ENCODE measurements at places on chromosomes 2 and 18.

GRCh38 chr2:224711381-224711780 lies 4.8 kb downstream of the CCDC195 start:
- no peaks in the 10 kb centered on the region for H3K36me3 ChIP-seq
- H3K4me3 ChIP-seq: no peak overlapping the region
- no peak overlapping the region for H3K27ac ChIP-seq
- no peaks in the 10 kb centered on the region for H3K4me1 ChIP-seq
- no peak for DNase-seq

DNA sequence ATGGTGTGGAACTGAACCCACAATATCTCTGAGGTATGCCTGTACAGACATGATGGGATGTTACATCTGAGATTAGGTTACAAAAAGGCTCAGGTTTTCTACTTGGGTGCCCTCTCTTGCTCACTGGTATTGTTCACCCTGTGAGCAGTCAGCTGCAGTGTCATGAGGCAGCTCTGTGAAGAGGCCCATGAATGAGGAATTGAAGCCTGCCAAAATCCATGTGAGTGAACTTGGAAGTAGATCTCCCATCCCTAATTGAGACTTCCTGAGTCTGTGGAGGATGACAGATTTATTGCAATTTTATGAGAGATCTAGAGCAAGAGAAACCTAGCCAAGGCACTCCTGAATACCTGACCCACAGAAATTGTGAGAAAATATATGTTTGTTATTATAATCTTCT lies 404.9 kb upstream of the ZEB2 start:
- H3K27me3 ChIP-seq: no peaks in the 10 kb centered on the region
- no peak overlapping the region for H3K27ac ChIP-seq
- H3K4me1 ChIP-seq: no peaks in the 10 kb centered on the region
- no peak for DNase-seq
- H3K4me3 ChIP-seq: no peak overlapping the region

DNA sequence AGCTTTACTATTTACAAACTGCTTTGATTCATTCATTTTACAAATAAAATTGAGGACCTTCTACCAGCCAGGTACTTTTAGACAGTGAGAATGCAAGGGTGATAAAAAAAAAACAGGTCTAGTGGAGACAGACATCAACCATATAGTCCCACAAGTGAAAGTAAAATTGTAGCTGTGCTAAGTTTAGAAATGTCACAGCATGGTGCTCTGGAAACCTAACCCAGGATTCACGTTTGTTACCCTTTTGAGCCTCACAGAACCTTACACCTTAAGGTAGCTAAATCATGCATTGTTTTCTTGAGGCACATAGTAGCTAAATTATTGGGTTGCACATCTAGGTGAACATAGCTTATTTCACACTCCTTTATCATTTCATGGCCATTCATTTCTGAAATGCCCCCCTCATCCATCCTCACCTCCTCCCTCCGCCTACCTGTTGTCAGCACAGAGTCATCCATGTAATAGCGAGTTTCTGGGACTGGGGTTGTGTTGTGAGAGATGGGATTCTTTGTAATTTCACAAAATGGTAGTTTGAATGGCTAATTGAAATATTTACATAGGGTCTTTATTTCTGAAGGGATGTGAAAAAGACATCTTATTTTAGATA lies 7.1 kb downstream of the MTA3 start:
- peaks cover 5% of the 10 kb centered on the region for H3K36me3 ChIP-seq
- H3K27ac ChIP-seq: no peak overlapping the region
- no peaks in the 10 kb centered on the region for H3K27me3 ChIP-seq
- no peak for DNase-seq
- H3K4me1 ChIP-seq: no peaks in the 10 kb centered on the region
- no peak overlapping the region for H3K4me3 ChIP-seq

GRCh38 chr18:3717376-3718025 lies 267.5 kb downstream of the TGIF1 start:
- H3K27me3 ChIP-seq: no peaks in the 10 kb centered on the region
- H3K27ac ChIP-seq: no peak overlapping the region
- DNase-seq: no peak
- H3K4me1 ChIP-seq: peaks cover under 1% of the 10 kb centered on the region

DNA sequence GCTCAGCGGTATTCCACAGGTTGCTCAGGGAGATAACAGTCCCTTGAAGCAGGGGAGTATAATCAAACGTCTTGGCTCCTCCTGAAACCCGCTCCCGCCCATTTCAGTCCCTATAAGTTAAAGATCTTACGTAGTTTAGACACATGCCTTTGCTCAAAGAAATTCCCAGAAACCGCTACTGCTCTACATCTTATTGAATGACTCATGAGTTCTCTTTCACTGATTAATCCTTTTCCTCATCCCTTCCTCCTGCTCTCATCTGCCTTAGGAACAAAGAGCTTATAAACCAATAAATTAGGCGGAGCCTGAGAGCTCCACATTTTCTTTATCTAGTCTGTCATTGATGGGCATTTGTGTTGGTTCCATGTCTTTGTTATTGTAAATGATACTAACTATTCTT lies 4.2 kb upstream of the SERPINB4 start:
- H3K27me3 ChIP-seq: no peaks in the 10 kb centered on the region
- no peak for DNase-seq
- no peaks in the 10 kb centered on the region for H3K4me1 ChIP-seq
- H3K27ac ChIP-seq: no peak overlapping the region
- H3K36me3 ChIP-seq: no peaks in the 10 kb centered on the region

GRCh38 chr2:51903728-51904127 lies 871.8 kb upstream of the NRXN1 start:
- H3K4me1 ChIP-seq: no peaks in the 10 kb centered on the region
- no peak overlapping the region for H3K27ac ChIP-seq
- H3K4me3 ChIP-seq: no peak overlapping the region
- no peaks in the 10 kb centered on the region for H3K36me3 ChIP-seq
- DNase-seq: no peak

DNA sequence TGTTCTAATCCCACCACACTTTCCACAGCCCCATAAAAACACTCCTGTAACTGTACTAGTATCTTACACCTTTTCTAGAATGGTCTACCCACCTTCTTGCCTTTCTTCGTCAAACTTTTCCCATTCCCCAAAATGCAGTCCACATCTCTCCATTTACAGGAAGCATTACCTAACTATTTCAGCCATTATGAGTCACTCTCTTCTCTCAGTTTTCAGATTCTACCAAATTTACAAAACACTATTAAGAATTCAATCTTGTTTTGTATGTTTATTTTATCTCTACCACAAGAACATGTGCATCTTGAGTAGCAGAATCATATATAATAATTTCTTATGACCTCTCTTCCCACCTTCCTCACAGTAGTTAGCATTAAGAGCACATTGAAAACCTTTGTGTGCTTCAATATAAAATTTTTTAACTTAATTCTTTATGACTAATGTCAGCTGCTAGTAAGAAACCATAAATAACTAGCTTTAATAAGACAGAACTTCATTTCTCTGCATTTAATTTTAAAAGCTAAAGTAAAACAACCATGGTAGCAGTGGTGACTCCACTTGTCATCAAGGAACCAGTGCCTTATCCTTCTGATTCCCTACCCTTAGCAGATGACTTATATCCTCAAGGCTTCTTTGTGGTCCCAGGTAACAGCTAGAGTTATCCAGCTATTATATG lies 56.6 kb upstream of the MAP2 start:
- H3K27me3 ChIP-seq: no peaks in the 10 kb centered on the region
- H3K36me3 ChIP-seq: no peaks in the 10 kb centered on the region
- H3K4me3 ChIP-seq: no peak overlapping the region
- no peak overlapping the region for H3K27ac ChIP-seq
- DNase-seq: no peak

GRCh38 chr2:39743269-39743776 lies 35.7 kb downstream of the THUMPD2 start:
- H3K27ac ChIP-seq: no peak overlapping the region
- no peaks in the 10 kb centered on the region for H3K4me1 ChIP-seq
- no peaks in the 10 kb centered on the region for H3K36me3 ChIP-seq
- H3K4me3 ChIP-seq: no peak overlapping the region

DNA sequence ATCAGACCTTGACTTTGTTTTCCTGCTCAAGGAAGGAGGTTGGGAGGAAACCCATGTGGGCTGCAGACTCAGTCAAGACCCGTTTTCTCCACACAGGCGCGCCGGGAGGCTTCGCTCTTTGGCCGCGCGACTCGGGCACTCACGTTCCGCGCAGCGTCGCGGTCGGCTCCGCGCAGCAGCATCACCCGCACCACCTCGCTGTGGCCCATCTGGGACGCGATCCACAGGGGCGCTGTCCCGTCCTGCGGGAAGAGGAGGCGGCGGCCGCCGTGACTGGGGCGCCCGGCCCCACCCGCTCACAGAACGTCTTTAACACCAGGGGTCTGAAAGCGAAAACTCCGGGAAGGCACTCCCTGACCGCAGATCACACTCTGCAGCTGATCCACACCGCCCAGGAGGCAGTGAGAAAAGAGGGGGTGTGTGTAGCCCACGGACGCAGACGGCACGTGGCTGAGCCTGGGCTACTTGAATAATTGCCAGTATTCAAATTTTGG lies 33.1 kb upstream of the NPC1 start:
- H3K27me3 ChIP-seq: peaks cover 11% of the 10 kb centered on the region
- H3K36me3 ChIP-seq: no peaks in the 10 kb centered on the region
- no peak overlapping the region for H3K27ac ChIP-seq
- peak overlapping the region; percentile 31 for H3K4me3 ChIP-seq
- no peak for DNase-seq
- peaks cover 11% of the 10 kb centered on the region for H3K4me1 ChIP-seq

DNA sequence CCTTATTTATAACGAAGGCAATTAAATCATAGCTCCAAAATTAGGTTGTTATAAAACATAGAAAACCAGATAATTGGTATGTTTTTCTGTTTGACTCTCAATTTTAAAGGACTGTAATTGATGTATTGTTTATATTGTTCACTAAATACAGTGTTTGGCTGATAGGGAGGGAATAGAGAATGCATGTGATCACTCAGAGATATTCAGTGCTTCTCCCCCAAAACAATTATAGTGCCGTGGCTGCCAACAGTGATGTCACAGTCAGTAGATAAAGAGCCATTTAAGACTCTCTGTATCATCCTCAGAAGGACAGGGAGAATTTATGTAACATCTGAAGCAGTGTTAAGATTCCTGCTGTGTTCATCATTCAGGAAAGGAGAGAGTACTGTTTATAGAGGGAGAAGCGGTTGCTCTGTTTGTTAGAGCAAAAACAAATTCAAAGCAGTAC lies 69.6 kb downstream of the PHLPP1 start:
- no peaks in the 10 kb centered on the region for H3K27me3 ChIP-seq
- DNase-seq: no peak
- no peak overlapping the region for H3K4me3 ChIP-seq
- no peaks in the 10 kb centered on the region for H3K36me3 ChIP-seq
- H3K4me1 ChIP-seq: no peaks in the 10 kb centered on the region

GRCh38 chr2:178361588-178361987 lies 89.4 kb downstream of the PRKRA start:
- no peak for DNase-seq
- H3K4me1 ChIP-seq: no peaks in the 10 kb centered on the region
- no peak overlapping the region for H3K4me3 ChIP-seq
- no peak overlapping the region for H3K27ac ChIP-seq
- H3K36me3 ChIP-seq: no peaks in the 10 kb centered on the region

- H3K4me1 ChIP-seq: no peaks in the 10 kb centered on the region
- H3K36me3 ChIP-seq: no peaks in the 10 kb centered on the region
- no peak overlapping the region for H3K27ac ChIP-seq
- H3K4me3 ChIP-seq: no peak overlapping the region
- no peak for DNase-seq
Measured at GRCh38 chr18:50313031-50313607, 25.6 kb upstream of the CXXC1 start.

DNA sequence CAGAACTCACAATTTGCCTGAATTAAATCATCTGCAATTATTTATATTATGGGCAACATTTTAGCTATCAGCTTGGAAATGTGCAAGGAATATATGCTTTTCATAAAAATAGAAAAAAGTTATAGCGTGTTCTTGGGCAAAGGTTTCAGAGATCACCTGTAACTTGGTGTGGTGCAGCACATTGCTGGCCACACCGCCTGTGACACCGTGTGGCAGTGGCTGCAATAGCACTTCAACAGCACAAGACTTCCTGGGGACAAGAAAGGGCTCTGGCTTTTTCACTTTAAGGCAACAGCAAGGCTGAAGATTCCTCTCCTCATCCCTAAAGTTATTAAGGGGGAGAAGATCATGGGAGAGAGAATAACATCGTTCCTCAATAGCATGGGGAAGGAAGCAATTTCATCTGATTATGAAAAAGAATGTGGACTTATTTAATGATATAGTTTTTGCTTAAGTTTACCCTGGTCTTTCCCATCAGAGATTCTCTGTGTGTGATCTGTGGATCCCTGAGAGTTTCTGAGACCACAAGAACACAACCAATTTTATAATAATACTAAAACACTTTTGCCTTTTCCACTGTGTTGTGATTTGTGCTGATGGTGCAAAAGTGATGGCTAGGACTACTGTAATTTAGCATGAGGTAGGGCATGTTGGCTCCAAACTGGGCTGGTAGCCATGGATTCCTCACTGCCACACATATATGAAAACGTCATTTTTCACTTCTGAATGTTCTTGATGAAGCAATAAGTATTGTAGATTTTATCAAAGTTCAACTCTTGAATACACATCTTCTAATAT lies 15.0 kb upstream of the SERPINB3 start:
- H3K27me3 ChIP-seq: no peaks in the 10 kb centered on the region
- DNase-seq: no peak
- no peak overlapping the region for H3K27ac ChIP-seq
- H3K4me1 ChIP-seq: no peaks in the 10 kb centered on the region
- no peak overlapping the region for H3K4me3 ChIP-seq

DNA sequence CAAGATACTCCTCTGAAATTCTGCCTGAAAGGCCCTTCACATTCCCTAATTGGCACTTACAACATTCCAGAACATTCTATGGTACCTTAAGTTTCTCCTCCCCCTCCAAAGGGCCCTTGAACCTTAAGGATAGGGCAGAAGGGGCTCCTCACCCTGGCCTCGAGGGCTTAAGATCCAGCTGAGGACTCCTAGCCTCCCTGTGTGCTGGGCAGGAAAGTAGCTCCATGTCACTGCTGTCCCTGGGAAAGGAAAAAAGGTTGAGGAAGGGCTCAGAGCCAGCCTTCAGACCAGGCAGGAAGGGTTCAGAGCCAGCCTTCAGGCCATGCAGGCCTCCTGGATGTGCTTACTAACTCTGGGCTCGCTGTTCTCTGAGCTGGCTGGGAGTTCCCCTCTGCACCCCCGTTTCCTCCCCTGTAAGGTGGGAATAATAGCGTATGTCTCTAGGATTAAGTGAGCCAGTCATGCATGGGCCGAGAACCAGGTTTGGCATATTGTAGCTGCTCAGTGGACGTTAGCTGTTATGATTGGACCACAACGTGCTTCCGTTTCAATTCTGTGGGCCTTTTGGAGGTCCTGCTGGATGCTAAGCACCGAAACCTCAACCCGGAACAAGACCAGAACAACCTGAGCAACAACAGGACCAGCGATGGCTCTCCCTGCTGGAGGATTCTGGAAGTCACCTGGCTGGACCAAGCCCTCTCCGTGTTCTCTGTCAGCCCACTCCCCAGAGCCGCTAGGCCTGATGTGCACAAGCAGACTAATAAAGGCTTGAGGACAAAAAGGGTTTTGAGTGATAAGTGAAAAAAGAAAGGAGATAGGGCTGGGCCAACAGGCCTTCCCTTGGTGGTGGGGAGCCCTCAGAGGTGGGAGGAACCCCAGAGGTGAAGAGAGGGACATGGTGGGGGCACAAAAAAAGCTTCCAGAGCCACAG lies 1.0 kb upstream of the B3GNT7 start:
- H3K4me1 ChIP-seq: peaks cover 6% of the 10 kb centered on the region
- peak; percentile 67 for DNase-seq
- H3K4me3 ChIP-seq: peak overlapping the region; percentile 77
- H3K36me3 ChIP-seq: peaks cover 7% of the 10 kb centered on the region
